Activated T-cell treated with anti-CD3 and anti-CD28 coated beads for 4 hours (primary cell): ENCODE measurements at places on chromosomes 1 and 21.

GRCh38 chr1:115069659-115070308 is 19.5 kb downstream of the TSPAN2 start:
- no peak for DNase-seq

DNA sequence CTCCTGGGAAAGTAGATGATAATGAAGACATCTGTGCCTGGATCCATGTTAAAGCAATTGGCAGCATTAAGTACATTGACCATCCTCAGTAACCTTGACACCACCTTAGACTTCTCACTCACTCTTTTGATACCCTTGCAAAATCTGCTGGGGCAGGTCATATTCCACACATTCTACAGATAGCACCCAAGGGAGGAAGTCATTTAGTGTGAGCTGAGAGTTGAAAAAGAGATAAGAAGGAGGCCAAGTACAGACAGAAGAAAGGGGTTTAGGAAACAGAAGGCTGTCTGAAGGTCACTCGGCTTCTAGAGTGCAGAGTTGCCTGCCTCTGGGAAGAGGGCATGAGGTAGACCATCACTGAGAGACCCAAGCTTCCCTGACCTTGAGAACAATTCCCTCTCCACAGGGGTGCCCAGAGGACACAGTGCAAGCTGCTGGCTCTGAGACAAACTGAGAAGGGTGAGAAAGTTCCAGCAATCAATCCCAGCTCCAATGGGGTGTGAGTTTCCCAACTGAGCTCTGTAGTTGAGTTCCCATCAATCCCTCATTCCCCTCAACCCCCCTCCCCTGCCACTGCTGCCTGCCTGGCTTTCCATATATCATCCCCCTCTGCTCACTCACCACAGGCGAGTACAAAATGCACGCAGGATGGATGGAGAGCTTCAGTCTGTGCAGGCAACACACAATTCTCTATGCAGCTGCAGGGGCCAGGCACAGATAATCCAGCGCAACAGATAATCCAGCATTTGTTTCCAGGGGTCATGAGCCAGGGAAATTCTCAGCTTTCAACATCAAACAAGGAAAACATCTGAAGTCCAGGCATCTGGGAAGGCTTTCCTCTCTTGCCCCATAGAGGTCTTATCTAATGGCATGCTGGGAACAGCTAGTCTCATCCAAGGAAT is 7.4 kb upstream of the MOB3C start:
- no peak for DNase-seq

DNA sequence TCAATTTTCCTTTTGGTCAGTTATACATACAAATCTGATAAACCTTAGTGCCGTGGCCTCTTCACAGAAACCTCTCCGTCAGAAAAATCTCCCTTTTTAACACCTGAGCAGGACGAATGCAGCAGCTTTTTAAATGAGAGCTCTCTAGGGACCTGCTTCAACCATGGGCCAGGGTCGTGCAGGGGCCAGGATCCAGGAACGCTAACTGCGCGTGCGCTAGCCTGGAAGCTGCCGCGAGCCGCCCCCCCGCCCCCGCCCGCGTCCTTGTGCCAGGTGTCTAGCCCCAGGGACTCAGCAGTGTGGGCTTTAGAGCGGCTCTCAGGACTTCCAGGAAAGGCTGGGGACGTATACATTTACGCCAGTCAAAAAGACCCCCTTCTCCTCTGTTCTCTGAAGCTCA is 136.8 kb upstream of the FMN2 start:
- no peak for DNase-seq

DNA sequence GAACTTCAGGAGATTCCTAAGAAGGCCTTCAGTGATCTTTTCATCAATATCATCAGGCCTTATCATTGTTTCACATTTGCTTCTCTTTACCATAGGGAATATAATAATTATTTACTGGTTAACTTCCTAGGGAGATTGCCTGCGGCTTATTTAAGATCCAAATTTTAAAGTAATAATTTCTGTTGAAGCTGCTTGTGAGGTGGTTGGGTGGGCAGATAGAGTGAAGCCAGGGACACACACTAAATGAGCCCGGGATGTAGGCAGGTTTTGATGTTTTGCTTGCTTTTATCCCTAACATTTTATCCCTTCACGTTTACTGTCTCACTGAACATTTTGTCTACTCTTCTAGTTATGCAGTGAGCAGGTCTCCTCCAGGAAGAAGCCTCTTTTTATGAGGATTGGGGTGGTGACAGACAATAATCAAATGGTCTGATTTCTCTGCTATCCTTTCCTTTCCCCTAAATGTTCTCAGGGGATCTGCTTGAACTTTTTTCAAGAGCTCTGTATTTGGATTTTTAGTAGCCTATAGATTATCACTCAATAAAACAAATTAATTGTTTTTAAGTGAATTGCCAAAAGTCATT is 164.7 kb downstream of the RUNX1 start:
- DNase-seq = no peak

- no peak for DNase-seq
These were observed 178.9 kb upstream of the FOXD3 start for GRCh38 chr1:63143482-63143881.

DNA sequence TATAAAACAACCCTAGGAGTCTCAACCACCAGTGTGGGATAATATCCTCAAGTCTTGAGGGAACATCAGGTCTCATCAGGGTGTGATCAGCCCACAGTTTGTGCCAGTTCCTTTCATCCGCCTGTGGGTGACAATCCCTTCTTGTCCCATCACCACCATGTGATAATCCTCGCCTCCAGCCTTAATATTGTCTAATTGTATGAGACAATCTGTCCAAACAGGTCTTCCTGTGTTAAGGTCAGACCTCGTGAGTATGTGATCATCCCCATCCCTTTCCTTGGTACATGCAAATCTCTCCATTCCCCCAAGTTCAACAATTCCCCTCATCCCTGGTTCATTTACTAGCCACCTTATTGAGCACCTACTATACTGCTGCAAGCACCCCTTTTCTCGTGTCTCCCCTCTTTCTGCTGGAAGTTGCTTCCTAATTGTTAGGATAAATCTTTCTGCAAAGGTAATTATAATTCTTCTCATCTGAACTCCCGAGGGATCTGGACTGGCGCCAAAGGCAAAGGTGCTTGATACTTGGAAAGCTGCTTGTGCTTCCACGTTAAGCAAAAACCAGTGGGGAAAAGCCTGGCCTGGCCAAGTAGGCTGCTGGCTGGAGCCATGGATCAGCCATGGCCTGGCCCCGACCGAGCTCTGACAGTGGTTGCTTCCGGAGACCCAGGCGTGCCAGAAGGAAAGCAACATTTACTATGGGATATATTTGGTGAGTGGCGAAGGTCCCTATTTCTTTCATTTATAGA is 92.5 kb downstream of the RNF220 start:
- DNase-seq = no peak

DNA sequence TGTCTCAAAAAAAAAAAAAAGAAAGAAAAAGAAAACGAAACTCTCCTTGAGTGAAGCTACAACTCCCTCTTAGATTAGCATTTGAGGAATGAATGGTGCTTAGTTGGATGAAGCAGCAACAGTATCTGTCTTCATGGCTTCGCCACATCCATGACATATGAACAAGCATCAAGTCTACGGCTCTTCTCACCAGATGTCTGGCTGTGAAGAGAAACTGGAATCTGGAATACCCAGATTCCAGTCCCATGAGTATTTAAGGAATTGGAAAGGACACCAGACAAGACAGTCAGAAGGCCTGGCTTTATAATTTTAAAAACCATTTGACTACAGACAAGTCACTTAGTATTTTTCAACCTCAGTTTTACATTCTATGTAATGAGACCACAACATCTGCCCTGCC is 38.0 kb upstream of the TADA1 start:
- DNase-seq = no peak

- DNase-seq = no peak
These were observed 20.4 kb downstream of the DENND2D start for GRCh38 chr1:111179968-111180533.

DNA sequence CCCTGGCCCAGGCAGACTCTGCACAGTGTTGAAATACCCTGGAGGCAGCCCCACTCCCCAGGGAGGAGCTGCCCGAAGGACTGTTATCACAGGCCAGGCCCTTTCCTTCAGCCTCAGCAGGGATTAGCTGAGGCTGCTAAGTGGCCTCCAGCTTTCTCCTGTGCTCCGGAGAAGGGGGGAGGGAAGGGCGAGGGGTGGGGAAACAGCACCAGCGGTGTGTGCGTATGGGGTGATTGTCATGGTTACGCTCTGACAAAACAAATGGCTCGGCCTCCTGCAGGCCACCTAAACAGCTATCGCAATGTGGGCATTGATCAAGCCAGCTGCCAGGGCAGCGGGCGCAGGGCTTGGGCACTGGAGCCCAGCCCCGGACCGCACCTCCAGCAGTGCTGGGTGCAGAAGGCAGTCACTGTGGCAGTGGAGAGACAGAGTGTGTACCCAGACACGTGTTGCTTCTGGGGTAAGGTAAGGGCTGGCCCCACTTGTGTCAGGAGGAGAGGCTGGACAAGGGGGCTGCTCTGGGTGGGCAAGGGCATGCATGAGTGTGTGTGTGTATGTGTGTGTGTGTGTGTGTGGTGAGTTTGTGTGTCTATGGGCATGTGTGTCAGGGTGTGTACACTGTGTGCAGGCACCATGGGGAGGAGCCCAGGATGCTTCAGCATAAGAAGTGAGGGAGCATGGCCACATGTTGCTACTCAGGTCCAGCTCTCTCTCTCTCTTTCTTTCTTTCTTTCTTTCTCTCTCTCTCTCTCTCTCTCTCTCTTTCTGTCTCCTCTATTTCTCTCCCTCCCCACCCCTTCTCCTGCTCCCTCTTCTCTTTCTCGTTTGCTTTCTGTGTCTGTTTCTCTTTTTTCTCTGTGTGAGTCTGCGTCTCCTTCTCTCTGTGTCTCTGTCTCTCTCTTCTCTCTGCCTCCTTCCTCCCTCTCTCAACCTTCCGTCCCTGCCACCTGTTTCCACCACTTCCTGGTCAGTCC is at the start of gene VWA5B1:
Gene VWA5B1, plus strand, starts transcription at position 252 of the 974 bp plus-strand sequence. CDS start 19,727 bp downstream, outside the sequence.
- no peak for DNase-seq

DNA sequence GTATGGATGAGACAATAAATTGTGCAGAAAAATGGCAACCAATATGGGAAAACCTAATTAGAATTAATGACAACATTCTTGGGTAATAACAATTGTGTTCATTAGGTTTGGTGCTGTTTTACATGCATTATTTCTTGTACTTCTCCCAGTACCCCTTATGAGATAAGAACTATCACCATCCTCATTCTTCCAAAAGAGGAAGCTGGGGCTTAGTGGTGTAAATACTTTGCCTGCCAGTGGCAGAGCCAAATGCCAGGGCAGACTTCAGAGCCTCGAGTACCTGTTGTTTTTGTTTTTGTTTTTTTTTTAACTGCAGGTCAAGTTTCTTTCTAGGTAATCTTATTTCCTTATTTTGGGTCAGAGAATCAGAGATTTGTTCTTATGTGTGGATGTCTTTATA is 206.4 kb downstream of the RHOU start:
- no peak for DNase-seq

- DNase-seq = no peak
These were observed 18.0 kb upstream of the PIK3CD start for GRCh38 chr1:9633493-9633892.

- DNase-seq = no peak
These were observed 508.6 kb downstream of the RWDD3 start for GRCh38 chr1:95742591-95743089.

DNA sequence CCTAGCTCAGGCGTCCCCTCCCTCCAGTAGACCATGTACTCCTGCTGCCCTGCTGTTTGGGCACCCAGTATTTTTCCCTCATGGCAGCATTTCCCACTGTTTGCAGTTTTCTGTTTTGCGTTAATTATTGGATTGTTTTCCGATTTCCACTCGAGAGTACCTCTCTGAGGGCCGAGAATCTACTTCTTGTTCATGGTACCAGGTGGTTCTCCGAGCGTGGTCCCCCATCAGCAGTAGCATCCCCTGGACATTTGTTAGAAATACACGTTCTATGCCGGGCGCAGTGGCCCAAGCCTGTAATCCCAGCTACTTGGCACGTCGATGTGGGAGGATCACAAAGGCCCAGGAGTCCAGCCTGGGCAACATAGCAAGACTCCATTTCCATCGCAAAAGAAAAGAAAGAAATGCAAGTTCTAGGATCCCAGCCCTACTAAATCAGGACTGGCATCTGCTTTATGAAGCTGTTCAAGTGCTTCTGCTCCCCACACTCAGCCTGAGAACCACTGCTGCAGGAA is 690 bp downstream of the RRP1 start:
- DNase-seq = no peak

DNA sequence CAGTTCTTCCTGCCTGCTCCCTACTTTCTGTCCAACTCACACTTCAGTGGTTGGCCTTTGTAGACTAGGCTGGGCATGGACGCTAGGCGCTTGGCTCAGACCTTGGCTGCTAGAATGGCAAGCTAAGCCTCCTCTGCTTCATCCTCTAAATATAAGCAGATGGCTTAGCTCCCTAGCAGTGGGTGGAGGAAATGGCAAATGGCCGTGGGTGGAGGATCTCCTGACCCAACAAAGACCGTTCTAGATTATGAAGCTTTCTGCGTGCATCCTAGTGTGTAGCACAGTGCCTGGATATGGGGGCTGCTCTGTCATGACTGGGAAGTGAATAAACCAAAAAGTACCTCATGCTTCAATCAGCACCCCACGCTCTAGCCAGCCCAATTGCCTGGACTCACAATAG is 10.4 kb upstream of the ETV3L start:
- no peak for DNase-seq

GRCh38 chr1:4599521-4599920 is 54.9 kb upstream of the AJAP1 start:
- no peak for DNase-seq

DNA sequence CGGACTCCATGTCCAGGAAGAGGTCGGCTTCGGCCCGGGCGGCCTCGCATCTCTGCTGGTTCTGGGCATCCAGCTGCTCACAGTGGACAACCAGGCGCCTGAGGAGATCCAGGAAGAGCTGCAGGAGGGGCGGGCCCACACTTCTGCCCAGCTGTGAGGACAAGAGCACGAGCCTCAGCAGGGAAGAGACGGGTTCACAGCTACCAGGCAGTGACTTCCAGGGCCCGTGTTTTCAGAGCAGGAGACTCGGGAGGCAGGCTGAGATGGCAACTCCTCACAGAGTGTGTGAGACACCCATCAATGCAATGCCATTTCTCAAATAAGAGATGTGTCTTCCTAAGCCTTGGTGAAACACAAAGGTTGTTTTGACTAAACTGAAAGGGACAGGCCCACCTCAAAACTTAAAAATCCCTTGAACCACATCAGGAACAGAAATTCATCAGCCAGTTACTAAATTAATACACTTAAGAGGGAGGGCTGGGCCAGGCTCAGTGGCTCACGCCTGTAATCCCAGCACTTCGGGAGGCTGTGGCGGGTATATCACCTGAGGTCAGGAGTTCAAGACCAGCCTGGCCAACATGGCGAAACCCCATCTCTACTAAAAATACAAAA is 43.4 kb downstream of the URB1 start:
- no peak for DNase-seq

GRCh38 chr1:161226320-161226711 is 456 bp downstream of the TOMM40L start:
- DNase-seq = no peak

DNA sequence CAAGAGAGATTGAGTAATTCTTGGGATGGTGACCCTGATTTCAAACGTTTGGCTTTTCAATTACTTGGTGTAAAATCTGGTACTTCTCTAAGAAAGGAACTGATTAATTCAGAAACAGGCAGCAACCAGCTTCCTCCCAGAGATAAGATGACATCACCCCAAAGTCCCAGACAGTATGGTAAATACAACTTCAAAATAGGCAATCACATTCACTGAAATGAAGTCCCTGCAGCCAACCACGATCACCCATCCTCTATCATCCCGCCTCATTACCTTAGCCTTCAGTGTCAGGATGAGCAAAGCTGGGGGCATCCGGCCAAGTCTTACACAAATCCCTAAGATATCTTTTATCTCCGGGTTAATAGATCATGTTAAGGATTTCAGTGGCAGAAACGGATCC is 26.4 kb upstream of the RUNX1 start:
- no peak for DNase-seq

GRCh38 chr1:47186267-47187185 is 3.3 kb downstream of the PDZK1IP1 start:
- no peak for DNase-seq
